NCI-H2171 treated with DMSO at 0.1 percent for 48 hours (cell line): ENCODE measurements at places on chromosomes 1 and 21.

DNA sequence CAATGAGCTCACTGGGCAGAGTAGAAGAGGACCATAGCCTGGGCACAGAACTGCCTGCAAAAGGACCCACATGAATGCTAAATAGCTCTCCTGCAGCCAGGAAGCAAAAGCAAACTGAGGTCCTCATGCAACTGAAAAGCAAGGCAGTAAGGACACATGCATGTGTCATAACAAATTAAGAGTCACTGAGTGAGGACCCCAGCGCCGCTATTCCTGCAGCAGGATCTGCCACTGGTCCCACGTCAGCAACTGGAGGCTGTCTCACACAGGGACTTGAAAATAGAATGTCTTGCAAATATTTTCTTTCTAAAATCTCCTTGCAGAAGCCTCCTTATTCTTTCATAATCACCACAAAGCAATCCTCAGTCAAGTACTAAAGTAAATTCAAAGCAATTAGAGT is 559.6 kb upstream of the DAB1 start:
- no peak for DNase-seq

DNA sequence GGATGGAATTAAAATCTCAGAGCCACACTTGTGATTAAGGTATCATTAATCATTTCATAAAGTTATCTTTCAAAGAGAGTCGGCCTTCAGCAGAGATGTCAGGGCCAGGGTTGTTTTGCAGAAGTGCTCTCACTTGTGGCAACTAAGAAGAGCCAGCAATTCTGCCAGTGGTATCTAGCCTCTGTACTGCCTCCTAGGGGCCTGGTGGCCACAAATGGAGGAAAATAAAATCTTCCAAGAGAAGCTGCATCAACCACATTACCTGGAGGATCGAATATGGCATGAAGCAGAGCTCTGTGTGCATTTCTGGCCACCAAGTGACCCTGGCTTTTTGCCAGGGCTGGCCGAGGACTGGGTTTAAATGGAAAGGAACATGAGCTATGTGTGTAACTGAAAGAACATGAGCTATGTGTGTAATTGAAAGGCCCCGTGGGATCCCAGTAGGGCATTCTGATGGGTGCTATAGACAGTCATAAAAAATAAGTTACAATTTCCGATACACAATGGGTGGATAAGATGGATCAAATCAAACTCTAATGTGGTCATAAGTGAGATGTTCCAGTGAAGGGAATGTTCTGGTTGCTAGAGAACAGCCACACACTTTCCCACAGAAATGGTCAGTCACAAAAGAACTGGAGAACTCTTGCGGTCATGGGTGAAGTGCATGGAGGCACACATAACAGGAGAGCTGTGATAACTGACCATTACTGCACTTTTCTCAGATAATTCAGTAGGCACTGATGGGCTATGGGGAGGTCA is 335.8 kb downstream of the CAMTA1 start:
- no peak for DNase-seq

- DNase-seq, result no peak
Observed at GRCh38 chr1:152486400-152487006, 24.1 kb upstream of the LCE5A start.

GRCh38 chr1:2049225-2049717 is 940 bp upstream of the PRKCZ start:
- peak; percentile 10 for DNase-seq

GRCh38 chr1:172533513-172534151 is 682 bp downstream of the SUCO start:
- peak; percentile 62 for DNase-seq

- no peak for DNase-seq
Observed at GRCh38 chr21:18274370-18274769, 29.7 kb downstream of the CHODL start.

DNA sequence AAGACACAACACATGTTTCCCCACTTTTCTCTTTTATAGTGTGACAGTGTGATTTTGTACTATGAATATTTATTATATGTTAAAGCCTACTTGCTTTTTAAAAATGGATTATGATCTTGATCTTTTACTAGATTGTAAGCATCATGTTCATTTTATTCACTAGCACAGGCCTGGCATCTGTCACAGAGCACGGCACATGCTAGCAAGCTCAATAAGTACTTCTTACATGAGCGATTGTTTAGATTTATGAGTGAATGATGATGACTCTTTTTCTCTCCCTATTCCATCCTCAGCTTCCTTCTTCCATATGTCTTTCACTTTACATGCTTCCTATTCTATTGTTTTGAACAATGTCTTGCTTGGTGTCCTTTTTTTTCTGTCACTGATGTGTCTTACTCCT is 1454.1 kb downstream of the MRPL39 start:
- DNase-seq, result no peak

DNA sequence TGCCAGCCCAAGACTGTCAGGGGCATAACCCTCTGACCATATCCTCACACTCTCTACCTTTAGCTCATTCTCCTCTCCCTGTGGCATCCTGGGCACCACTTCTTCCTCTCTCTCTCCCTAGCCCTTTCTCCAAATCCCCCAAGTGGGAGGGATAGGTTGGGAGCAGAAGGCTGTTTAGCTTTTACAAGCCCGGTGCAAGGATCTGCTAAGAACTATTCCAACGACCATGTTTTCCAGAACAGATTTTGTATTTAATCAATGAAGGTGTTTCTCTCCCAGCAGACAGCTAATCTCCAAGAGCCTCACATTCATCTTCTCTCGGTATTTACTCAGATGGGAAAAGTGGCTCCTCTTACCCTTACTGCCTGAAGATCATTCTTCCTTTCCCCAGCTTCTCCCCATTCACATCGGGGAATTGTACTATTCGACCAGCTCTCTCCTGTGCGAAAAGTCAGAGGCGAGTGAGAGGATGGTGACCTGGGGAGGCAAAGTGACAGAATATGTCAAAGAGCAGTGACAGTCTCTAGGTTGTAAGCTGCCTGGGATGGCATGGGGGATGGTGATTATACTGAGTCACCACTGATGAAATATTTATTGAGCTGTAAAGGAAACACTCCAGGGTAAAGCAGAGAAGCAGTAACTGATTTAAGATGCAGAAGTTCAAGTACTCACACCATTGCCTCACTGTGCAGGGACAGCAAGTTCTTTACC is 47.0 kb upstream of the RBM15 start:
- no peak for DNase-seq

GRCh38 chr1:88022516-88022915 is 661.6 kb upstream of the PKN2 start:
- DNase-seq, result no peak

GRCh38 chr1:193960499-193960898 is 774.1 kb upstream of the B3GALT2 start:
- no peak for DNase-seq
